ENCODE measurements at places on chromosomes 13 and 19.

DNA sequence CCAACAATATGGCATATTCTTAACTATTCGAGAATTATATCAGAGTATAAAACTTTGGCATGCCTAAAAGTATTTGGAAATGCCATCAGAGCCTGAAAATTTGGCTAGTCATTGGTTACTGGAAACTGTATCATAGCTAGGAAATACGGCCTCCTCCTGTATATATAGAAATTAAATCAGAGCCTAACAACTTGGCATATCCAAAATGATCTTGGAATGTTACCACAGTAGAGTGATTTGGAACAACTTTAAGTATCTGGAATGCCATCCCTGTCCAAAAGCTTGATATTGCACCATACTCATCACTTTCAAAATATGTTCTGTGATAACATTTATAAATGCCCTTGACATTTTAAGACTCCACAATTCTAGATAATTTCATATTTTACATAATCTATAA is 335.8 kb downstream of the SLITRK1 start:
- no peak for DNase-seq

DNA sequence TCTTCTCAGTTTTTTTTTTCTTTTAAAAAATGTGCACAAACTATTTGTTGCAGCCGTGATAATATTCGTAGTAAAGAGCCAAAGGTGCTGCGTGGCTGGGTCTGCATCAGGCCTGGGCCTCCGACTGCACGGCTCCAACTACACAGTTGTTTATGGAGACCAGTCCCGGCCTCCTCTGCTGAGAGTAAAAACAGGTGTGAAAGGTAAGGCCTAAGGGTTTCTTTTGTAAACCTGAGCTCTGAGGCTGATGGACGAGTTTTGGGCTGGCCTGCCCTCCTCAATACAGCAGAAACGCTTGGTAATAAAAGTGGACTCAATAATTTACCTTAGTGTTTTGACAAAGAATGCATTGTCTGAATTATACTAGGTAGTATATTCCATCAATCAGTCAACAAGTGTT is 3.9 kb downstream of the MBNL2 start:
- peak; percentile 21 for DNase-seq

DNA sequence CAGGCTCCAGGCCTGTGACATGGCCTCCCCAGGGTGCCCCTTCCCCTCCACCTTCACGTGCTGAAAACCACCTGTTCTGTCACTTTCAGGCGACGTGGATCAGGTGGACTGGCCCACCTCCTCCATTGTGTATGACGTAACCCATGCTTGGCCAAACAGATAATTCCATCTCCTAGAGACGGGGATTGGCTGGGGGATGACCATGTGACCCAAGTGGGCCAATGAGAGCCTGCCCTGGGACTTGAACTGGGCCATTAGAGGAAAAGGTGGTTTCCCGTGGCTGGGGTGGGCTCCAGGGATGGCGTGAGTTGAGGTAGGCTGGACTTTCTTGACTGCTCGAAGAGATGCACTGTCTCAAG is 3.6 kb upstream of the ADAMTSL5 start:
- DNase-seq = no peak

- no peak for DNase-seq
These were observed 7.3 kb downstream of the IGSF23 start for GRCh38 chr19:44620667-44621066.

GRCh38 chr13:74110053-74110452 is 24.2 kb downstream of the KLF12 start:
- no peak for DNase-seq

GRCh38 chr19:42109896-42110295 is 22.4 kb downstream of the POU2F2 start:
- DNase-seq = no peak

GRCh38 chr13:71634602-71635443 is 232.2 kb downstream of the DACH1 start:
- DNase-seq = no peak

- no peak for DNase-seq
These were observed 35.1 kb downstream of the RNF6 start for GRCh38 chr13:26186995-26187394.

GRCh38 chr19:19185853-19186740 is 5.9 kb downstream of the BORCS8 start:
- DNase-seq = no peak

DNA sequence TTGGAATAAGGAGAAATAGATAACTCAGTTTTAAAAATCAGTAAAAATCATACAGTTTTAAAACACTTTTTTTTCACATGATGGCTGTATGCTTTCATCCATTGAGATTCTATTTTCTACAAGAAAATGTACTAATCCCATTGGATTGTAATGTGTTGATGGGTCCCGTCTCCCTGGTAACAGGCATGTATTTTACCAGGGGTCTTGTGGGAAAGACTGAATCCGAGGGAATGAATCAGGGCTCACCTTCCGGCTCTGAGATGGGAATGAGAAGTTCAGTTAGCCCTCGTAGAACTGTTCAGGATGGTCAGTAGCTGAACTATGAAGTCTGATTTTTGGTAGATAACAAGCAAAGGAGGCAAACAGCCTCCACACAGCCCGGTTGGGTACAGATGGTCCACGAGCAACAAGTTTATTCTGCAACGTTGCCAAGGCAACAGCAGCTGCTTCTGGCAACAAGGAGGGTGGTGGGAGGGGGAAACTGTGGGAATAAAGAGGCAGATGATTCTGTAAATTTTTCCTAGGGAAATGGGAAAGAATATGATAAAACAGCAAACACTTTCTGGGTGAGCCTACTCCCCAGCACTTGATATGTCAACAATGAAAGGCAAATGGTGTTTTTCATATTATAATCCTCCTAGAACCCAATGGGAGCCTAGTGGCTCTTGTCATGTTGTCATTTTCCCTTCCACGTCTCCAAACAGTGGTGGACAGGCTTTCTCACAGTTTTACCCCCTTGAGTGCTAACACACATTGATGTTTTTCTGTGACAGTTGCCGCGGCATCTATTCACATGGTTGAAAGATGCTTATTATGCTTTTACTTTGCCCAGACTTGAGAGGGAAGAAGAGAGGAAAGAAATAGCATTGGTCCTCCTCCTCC is 12.4 kb upstream of the SIAH3 start:
- DNase-seq = peak; percentile 29

GRCh38 chr19:28196101-28196500 is 1016.9 kb downstream of the UQCRFS1 start:
- DNase-seq = no peak

DNA sequence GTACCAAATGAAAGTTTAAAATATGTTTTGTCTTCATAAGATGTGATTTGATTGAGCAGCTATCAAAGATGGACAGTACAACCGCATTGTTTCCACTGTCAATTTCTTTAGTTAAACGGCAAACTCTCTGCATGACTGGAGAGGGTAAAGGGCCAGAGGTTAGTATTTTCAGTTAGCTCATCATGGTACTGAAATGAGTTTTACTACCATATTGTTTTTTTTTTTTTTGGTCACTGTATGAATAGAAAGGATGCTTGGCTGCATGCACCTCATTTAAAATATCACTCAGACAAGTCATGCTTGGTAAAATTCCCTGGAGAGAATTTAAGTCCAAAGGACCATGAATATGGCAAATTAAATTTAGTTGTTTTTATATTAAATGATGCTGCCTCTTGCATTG is 942.1 kb upstream of the SPRY2 start:
- no peak for DNase-seq

DNA sequence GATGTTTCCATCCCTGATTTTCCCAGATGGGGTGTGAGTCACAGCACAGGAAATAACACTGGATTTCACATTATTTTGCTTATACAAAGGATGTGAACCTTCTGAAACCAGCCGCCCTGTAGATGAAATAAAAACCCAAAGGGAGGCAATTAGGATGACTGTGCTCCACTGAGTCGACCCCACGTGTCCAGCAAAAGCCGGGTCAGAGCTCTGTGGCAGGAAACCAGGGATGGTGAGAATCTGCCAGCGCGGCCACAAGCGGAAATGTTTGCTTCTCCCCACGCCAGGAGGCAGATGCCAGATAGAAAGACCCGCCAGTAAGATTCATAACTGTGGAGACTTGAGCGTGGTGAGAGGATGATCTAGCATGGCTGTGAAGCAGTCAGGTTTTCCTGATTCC is 764.4 kb downstream of the LIG4 start:
- DNase-seq = no peak

DNA sequence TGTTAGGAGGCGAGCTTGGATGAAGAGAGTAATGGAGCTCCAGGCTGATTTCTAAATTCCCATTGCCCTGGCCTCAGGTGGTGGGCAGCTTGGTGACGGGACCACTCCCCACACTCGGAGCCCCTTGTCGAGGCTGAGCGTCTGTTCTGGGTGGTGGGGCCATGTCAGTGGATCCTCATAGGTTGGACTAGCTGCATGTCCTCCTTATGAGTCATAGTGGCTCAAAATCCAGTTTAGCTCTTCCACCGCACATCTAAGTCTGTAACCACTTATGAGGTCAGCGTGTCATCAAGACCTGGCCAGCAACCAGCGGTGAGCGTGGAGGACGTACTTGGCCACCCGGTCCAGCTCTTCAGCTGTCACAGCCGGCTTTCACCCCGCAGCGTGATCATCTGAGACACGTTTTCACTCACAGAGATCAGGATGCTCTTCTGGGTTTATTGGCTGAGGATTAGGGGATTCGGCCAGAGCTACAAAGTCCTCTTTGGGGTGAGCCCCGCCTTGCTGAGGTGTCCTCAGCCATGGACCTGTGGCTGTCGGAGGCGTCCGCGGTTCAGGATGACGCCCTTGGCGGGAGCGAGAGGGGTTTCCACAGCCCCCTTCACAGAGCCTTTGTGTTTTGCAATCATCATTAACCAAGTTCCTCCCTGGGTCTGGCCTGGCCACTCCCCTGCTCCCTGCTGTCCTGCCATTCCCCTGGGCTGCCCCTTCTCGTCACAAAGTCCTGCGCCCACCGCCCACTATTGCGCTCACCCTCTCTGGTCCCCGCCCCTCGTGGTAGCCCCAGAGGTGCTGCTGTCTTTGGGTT is 41.9 kb downstream of the ADPRHL1 start:
- DNase-seq = no peak

- no peak for DNase-seq
These were observed 55.7 kb downstream of the CAB39L start for GRCh38 chr13:49388091-49388635.

DNA sequence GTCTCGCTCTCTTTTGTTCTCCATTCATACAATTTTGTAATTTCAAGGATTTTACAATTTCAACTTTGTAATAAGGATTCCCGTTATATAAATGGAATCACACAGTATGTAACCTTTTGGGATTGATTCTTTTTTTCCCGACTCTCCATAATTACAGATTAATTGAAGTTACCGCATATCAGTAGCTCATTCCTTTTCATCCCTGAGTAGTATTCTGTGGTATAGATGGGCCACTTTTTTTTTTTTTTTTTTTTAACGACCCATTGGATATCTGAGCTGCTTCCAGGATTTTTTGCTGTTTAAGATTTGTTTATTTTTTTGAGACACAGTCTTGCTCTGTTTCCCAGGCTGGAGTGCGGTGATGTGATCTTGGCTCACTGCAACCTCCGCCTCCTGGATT is 27.8 kb downstream of the UHRF1 start:
- no peak for DNase-seq

DNA sequence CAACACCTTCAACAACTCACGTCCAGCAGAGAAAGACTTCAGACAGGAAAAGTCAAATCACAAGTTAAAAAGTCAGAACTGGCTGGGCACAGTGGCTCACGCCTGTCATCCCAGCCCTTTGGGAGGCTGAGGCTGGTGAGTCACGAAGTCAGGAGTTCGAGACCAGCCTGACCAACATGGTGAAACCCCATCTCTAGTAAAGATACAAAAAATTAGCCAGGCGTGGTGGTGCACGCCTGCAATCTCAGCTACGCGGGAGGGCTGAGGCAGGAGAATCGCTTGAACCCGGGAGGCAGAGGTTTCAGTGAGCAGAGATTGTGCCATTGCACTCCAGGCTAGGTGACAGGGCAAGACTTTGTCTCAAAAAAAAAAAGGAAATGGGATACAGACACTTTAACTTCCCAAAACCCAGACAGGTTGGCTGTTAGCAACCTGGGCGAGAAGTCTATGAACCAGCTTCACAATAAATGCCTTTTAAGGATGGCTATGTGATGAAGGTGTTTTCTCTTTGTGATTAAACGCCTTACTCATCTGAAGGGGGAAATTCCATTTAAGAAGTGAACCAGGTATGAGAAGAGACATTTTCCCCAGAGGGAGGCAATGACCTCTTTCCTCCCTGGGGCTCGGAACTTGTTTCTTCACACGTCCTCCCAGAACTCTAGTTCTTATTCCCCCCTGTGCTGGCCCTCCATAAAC is 80.4 kb downstream of the INSR start:
- no peak for DNase-seq

GRCh38 chr13:40478775-40479174 is 187.7 kb downstream of the FOXO1 start:
- no peak for DNase-seq

- no peak for DNase-seq
These were observed 4.2 kb downstream of the SMIM7 start for GRCh38 chr19:16655727-16656126.
